Left renal pelvis (tissue), 4 donors: ENCODE measurements at places on chromosomes 3 and 15.

DNA sequence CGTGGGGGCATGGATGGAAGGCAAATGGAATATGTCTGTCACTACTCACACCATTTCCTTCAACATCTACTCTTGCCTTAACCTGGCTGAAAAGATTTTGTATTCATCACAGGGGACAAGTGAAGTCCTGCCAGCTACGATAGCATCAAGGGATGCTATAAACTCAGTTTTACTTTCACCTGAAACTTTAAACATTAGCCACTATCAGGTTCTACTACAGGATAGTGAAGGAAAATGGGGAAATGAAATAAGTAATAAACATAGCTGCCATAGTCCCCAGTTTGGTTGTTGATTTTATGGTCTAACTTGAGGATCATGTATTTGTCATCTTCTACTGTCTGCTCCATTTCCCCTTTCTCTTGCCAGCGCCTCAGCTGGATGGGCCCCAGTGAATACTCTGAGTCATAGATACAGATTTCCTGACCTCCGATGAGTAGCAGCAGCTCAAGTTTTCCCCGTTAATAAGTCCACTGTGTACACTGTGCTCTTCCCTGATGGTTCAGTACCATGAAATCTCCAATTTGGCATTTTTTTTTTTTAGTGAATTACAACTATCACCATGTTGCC, 338.2 kb upstream of the SLCO3A1 start:
- DNase-seq: no peak

DNA sequence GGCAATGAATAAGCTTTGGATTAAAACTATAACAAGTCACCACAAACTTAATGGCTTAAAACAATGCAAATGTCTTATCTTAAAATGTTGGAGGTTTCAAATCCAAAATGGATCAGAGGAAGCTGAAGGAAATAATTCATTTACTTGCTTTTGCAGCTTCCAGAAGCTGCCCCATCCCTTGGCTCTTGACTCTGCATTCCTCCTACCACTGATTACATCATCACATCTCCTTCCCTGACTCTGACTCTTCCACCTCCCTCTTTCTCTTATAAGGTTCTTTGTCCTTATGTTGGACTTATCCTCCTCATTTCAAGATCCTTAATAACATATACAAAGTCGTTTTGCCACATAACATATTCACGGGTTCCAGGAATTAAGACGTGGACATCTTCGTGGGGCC, 982.8 kb upstream of the ROBO1 start:
- DNase-seq: no peak

DNA sequence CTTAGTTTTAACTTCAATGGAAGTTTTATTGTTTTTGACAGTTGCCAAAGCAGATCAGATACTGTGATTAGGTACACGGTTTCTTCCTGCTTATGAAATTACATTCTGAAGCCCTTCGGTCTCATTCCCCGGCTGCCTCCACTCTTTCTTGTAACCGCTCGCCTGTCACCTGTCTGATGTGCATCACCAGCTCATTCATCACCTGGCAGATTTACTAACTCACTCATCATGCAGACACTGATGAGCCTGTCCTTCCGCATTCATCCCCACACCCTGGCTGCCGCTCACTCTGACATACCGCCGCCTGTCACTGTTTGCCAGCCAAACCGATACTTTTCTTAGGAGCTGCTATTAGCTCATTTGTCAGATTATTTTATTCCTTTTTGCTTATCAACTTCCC, 82.8 kb upstream of the NSMCE3 start:
- no peak for DNase-seq

GRCh38 chr3:155334914-155335723, 41.6 kb upstream of the STRIT1 start:
- DNase-seq: no peak

DNA sequence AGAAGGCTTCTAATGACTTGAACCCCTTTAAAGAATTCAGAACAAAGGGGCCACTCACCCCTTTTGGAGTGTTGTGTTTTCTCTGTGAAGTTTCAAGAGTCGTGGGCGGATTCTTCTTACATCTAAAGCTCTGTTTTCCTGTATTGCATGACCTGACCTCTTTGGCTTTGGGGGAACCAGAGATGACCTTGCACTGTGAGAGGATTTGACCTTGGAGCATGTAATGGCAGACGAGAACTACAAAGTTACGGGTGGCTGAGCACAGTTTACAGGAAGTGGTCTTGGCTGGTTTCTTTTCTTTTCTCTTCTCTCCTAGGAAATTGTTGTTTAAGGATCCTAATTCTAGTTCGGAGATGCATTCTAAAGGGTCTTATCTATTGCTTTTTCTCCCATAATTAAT, 6.2 kb upstream of the BDH1 start:
- no peak for DNase-seq

- DNase-seq: no peak
Measured at GRCh38 chr3:194744826-194745225, 59.1 kb downstream of the FAM43A start.

GRCh38 chr3:151971814-151972579, 98.6 kb downstream of the SUCNR1 start:
- no peak for DNase-seq

DNA sequence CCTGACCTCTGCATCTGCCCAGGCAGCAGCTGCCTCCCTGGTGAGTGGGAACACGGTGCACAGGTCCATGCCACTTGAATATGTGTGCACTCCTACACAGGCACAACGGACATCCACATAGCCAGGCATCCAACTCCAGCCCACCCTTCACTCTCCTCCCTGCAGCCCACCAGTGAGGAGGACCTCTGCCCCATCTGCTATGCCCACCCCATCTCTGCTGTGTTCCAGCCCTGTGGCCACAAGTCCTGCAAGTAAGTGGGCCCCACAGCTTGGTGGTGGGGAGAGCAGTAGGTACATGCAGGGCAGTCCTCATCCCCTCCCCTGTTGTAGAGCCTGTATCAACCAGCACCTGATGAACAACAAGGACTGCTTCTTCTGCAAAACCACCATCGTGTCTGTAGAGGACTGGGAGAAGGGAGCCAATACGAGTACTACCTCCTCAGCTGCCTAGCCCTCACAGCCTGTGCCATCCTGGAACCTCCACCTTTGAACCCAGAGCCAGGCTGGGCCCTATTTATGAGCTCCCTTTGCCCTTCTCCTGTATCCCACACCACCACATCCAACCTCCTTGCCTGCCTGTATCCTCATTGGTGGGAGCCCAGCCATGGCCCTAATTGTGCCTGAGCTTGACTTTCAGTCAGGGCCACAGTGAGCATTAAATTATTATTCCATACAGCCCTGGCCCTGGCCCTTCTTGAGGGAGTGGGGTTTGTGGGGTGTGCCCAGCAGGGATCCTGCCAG, 1.5 kb upstream of the AMIGO3 start:
- DNase-seq: no peak

DNA sequence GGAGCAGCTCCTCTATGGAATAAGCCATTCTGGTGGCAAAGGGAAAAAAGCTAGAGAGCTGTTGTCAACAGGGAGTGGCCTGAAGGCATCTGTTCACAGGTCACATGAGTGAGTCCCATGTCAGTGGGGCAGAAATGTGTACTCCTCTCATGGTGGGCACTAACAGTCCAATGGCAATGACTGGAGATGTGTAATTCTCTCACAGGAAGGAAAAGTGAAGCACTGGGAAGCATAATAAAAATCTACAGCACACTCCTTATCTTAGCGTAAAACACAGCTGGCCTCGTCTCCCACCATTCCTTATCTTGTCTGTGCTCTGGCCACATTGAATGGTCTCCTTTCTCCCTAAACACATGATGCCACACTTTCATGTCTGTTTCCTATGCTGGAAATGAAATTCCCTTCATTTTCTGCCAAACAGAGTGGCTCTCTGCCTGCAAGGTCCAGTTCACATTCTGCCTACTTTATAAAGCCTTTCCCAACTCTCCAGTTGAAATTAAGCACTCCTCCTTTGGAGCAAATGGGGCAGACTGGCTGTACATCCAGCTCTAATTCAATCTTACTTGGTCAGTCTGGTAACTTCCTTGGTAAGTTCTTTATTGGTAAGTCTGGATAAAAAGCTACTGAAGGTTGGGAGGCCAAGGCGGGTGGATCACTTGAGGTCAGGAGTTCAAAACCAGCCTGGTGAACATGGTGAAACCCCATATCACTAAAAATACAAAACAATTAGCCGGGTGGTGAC, 139.8 kb downstream of the RPL22L1 start:
- DNase-seq: no peak

GRCh38 chr3:108642526-108642925, 53.0 kb downstream of the DZIP3 start:
- no peak for DNase-seq

GRCh38 chr3:47669026-47669749, 90.5 kb upstream of the CSPG5 start:
- DNase-seq: no peak

DNA sequence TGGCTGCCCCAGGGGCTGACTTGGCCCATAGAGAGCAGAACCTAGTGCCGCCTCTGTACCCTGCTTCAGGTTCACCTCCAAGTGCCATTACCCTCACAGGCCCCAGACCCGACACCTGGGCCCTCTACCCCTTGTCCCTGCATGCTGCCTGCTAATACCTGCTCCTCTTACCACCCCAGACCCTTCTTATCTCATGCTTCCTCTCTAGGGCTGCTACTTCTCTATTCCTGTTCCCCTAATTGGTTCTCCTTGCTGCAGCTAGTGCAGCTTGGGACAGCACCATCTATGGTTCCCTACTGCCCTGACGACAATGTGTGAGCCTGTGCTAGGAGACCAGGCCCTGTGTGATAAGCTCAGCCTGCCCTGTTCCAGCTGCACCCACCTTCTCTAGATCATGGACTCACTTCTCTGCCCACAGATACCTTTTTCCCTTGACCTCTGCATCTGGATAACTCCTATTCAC, 15.3 kb downstream of the HDAC11 start:
- no peak for DNase-seq

GRCh38 chr15:40852529-40852928, 8.7 kb downstream of the SPINT1 start:
- no peak for DNase-seq

DNA sequence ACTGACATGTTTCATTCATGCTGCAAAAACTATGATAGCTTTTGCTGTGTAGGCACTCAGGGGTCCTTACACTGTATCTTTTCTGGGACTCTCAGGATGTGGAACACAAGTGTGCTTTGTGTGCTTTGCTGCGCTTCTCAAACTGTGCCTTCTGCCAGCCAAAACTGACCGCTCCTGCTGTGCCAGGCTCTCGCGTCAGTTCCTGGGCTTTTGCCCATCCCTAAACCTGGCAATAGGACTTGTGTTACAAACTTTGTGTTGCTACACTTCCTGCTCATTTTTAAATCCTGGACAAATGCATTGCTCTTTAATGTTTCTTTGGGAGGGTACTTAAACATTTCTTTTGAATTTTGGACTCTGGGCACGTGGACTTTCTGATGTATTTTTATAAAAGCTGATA, 60.3 kb downstream of the DIPK2A start:
- no peak for DNase-seq

DNA sequence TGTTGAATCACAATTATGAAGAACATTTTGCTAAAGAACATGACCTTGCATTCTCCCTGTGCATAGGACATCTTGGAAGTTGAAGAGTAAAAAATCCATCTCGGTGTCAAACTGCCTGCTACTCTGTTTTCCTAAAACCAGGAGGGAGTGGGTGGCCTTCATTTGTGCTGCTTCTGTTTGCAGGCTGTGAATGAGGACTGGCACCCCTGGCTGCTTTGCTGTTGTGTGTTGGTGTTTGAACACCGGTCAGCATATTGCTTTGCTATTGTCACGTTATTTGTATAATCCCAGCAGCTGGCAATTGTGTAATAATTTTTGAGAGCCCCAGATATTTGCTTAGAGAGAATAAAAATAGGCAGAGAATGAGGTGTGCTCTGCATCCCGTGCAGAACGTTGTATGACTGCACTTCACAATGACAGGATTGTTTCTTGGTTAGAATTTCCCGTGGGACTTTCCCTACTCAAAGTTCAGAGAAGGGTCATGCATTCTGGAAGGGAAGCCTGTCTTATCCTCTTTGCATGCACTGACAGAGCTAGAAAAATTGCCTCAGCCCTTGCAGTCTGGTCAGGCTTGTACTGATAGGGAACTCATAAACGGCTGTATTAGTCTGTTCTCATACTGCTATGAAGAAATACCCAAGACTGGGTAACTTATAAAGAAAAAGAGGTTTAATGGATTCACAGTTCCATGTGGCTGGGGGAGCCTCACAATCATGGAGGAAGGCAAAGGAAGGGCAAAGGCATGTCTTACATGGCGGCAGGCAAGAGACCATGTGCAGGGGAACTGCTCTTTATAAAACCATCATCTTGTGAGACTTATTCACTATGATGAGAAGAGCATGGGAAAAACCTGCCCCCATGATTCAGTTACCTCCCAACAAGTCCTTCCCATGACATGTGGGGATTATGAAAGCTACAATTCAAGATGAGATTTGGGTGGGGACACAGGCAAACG, 16.3 kb downstream of the SV2B start:
- DNase-seq: no peak

DNA sequence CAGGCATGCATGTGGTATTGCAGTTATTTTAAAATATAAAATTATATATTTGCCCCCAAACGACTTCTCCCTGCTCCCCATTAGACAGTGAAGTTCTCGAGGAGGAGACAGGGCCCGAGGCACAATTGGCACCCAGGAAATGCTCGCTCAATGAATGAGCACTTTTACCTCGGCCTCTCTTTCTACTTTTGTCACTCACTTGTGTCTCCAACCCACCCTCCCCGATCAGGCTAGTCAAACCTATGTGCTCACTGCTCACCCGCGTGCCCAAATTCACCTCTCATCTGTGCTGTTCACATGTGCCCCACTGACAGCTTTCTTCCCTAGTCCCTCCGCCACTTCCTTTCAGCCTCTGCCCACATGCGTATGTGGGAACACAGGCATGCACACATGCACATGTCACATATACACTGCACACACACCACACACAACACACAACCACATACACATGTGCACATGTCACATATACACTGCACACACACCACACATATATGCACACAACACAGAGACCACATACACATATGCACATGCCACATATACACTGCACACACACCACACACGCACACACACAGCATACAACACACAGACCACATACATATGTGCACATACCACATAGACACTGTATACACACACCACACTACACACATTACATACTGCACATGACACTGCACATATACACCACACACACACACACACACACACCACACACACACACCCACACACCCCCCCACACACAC, 46.3 kb upstream of the DLG1 start:
- no peak for DNase-seq
